ENCODE measurements at places on chromosomes 16 and 17.

DNA sequence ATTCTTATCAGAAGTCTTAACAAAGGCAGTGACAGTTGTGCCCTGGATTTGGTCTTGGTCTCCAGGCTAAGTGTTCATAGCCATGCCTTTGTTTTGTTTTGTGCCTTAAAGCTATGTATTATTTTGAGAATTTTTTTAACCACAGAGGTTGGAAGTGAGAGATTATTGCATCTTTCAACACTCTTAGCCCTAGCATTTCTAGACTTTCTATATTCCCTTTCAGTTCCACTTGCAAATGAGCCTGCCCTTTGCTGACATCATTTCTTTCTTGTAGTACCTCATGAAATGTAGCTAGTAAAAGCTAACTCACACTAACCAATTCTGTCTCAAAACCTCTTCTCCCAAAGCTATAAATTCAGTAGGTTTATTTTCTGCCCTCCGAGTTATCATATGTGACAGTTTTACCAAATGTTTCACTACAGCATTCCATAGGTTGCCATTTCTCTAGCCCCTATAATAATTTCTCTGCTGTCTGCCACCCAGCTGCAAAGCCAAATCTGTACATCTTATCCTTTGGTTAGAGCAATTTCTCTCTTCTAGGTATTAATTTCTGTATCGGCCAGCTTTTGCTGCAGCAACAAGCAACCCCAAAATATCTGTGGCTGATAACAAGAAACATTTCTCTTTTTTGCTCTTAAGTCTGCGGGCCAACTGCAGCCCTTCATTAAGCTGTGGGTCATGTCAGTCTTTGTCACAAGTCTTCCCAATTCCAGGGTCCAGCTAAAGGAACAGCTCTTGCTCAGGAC is 14.2 kb upstream of the CCL1 start:
- H3K36me3 ChIP-seq = no peaks in the 10 kb centered on the region
- H3K4me3 ChIP-seq = no peak overlapping the region
- no peaks in the 10 kb centered on the region for H3K27me3 ChIP-seq
- H3K4me1 ChIP-seq = no peaks in the 10 kb centered on the region
- DNase-seq = no peak

DNA sequence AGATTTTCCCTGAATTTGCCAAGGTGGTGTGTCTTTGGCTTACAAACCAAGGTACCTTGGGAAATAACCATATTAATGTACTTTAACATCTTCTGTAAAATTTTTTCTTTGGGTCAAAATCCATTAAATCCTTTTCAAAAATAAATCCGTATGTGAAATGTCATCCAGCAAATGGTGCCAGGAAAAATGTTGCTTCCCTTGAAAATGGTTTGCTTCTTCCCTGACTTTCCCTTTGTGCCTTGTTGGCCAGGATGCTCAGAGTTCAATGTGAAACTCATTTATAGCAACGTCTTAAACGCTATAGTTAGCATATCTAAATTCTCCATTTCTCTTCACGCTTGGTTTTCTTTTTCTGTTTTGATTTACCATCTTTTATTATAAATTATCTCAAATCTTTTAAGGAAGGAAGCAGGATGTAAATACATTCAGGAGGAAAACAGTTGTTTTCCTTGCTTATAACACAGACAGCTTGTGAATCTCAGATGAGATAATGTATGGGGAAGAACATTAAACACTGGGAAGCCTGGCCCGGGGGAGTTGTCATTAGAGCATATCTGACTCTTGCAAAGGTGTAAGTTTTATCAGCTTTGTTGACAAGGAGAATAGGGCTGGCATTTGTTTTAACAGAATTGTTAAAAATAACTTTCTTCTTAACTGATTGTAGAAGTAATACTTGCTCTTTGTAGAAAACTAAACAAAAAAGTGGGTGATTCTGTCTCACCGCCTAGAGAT is 42.1 kb downstream of the GPRC5B start:
- no peak for DNase-seq
- no peak overlapping the region for H3K4me3 ChIP-seq
- H3K27ac ChIP-seq = no peak overlapping the region
- no peaks in the 10 kb centered on the region for H3K27me3 ChIP-seq

DNA sequence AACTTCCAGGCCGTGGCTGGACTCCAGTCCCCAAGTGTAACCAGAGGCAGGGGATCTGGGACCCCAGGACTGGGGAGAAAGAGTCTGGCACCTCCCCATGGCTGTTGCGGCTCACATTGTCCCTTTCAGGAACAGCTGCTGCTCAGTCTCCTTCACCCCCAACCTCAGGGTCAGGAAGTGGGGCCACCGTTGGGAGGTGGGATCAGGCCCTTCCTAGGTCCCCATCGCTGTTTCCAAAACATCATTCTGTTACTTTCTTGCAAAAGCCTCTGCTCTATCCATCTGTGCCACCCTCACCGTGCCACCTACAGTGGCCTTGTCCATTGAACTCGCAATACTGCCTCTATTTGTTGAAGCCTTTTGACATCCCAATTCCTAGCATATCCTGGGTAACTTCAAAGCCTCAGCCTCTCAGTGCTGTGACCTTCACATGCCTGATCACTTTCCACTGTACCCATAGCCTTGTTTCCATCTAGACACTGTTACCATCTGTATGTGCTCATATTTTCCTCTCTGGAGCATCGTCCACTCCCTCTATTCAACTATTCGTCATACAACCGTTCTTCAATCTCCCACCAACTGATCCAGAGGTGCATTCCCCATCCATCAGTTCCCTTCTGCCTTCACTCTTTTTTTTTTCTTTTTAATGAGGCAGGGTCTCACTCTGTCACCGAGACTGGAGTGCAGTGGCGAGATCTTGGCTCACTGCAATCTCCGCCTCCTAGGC is 15.0 kb upstream of the SRCIN1 start:
- no peak overlapping the region for H3K27ac ChIP-seq
- DNase-seq = no peak
- H3K4me3 ChIP-seq = no peak overlapping the region
- H3K36me3 ChIP-seq = no peaks in the 10 kb centered on the region

DNA sequence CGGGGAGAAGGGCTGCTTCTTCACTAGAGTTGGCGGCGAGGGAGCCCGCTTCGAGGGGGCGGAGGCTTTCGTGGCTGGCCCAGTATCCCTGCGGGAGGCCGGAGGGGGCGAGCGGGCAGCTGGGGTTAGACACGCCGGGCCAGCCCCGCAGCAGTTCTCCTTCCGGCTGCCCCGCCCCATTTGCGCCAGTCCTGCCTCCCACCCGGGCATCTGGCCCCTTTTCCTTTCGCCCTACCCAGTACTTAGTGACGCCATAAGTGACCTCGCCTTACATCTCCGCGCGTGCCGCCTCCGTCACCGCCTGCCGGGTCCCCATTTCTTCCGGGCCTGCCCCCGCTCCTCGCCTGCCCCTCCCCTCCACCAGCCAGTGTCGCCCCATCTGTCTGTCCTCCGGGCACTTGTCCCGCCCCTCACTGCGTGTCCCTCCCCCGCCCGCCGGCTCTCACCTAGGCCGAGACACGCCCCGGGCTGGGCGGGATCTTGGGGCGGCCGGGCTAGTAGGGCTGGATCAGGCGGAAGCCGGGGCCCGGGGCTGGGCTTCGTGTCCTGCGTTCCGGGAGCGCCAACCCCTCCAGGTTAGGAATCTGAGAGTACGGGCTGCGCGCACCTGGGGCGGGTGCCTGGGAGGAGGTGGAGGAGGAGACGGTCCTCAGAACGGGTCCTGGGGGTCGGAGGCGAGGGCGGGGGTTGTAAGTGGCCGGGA is 14.3 kb downstream of the SPATA32 start:
- DNase-seq = peak; percentile 90
- peak overlapping the region; percentile 75 for H3K4me3 ChIP-seq
- no peaks in the 10 kb centered on the region for H3K36me3 ChIP-seq
- H3K27me3 ChIP-seq = no peaks in the 10 kb centered on the region
- no peak overlapping the region for H3K27ac ChIP-seq
- H3K4me1 ChIP-seq = peaks cover 2% of the 10 kb centered on the region

DNA sequence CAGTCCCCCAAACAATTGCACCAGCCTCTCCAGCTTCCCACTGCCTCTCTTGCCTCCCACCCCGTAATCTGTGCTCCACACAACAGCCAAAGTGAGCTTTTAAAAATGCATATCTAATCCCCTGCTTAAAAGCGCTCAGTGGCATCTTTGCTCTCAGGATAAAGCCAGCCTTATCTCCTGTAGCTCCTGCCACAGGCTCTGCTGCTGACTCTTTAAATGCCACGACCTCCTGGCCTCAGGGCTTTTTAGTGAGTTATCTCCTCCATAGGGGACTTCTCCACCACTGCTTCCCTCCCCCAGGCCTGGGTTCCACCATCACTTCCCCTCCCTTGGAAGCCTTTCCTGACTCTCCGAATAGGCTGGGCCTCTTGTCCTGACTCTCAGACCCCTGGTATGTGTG is 98.6 kb downstream of the GNAO1 start:
- H3K4me3 ChIP-seq = no peak overlapping the region
- no peak for DNase-seq
- no peak overlapping the region for H3K27ac ChIP-seq
- H3K4me1 ChIP-seq = peaks cover 5% of the 10 kb centered on the region
- H3K27me3 ChIP-seq = no peaks in the 10 kb centered on the region
- H3K36me3 ChIP-seq = no peaks in the 10 kb centered on the region

DNA sequence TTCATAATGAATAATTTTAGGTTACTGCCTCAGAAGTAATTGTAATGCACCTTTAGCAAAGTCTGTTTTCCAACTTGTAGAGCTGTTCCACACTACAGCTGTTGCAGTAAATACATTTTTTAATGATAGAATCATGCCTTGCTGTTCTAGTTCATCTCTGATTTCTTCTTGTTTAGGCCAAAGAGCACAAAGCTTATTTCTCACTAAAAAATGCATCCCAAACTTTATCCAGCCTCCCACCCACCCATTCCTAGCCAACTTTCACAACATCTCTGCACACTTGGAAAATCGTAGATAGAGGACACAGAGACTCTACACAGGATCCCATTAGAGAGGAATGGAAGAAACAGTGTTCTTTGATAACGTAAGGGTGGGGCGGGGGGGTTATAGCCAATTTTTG is 252.2 kb upstream of the DYNLRB2 start:
- H3K36me3 ChIP-seq = no peaks in the 10 kb centered on the region
- H3K4me1 ChIP-seq = no peaks in the 10 kb centered on the region
- no peak for DNase-seq
- no peak overlapping the region for H3K27ac ChIP-seq

DNA sequence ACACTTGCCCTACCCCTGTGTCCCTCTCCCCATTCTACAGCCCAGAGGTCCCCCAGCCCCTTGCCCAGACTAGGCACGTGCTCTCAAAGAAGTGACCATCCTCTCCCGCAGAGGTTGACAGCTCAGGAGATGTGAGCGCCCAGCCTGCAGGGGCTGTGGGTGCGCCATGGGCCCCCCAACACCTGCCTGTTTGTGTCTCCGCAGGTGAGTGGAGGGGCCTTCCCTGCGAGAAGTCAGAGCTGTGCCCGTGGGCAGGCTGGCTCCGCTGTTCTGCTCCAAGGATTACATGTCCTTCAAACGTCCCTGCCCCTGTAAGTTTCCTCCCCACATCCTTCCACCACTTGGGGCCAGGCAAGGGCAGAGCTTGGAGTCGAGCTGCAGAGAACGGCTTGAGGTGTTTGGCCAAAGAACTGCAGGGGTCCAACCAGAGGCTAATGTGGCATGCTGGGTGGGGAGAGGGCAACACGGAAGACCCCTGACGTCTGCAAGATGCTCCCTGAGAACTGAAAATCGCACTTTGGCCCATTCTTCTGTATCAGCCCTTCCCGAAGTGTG is 10.4 kb downstream of the BEAN1 start:
- H3K4me1 ChIP-seq = peaks cover 3% of the 10 kb centered on the region
- no peaks in the 10 kb centered on the region for H3K36me3 ChIP-seq
- no peaks in the 10 kb centered on the region for H3K27me3 ChIP-seq

Measured in iPS DF 6.9 (cell line).